ENCODE measurements at places on chromosomes 2 and 18. TPM values are rescaled to one million over a fixed set of nuclear protein-coding genes. Genes with fewer than 3 reads are reported as not detected.

The FBXO41 gene
- total RNA-seq = 0.09 TPM

The CDH19 gene
- 2.3 TPM for total RNA-seq

The AKAIN1 gene
- total RNA-seq = 0.18 TPM

DNA sequence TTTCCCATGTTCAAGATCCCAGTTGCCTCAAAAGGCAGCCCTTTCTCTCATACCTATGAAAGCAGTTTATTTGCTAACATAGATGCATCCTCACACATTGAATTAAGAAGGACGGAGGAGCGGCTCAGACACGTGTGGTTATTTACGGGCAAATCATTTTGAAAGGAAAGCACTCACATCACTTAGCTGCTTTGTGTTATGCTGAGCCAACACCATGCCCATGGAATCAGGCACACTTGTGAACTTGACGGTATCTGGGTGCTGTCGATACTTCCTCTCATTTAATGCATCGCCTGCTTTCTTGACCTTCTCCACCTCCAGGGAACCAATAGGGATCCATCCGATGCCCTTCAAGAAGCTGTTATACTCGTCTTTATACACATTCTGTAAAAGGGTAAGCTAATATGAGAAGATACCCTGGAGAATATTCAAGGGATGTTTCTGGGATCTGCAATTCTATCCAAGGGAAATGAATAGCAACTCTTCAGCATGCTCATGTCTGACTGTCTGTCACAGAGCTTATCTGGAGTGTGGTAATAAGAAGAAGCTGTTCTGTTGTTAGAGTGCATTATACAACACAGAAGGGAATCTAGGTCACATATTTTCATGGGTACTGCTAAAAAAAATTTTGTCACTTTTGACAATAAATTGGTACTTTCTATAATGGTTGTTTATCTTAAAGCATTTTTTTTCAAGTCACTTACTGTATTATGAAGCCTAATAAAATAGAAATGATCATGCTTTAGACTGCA lies 63.3 kb downstream of the NEB start:
- no peak for DNase-seq

DNA sequence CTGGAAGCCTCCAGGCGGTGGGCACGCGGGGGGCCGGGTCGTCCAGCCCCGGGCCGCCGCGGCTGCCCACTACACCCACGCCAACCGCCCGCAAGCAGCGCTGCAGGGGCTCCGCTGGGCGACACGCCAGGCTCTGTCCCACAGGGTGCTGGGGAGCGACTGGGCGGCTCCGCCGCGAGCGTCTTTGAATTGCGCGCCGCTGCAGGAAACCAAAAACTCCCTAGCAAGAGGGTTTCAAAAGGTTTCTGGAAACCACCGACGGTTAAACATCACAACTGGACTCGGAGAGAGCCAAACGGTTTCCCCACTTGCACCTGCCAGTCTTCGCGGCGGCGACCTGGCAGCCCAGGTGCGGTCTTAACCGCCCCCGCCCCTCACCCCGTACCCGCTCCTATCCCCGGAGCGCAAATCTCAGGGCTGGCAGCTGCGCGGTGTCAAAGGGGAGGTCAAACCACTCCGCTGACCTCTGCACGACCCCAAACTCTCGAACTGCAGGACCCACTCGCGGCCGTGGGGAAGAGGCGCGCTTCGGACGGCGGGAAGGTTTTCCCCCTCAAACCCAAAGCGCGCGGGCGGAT lies 1.0 kb downstream of the CXCR4 start:
- DNase-seq = no peak

- DNase-seq = peak; percentile 55
Measured at GRCh38 chr18:58310517-58310916, 266.5 kb downstream of the NEDD4L start.

- DNase-seq = no peak
Measured at GRCh38 chr2:44965684-44966083, 24.2 kb downstream of the SIX3 start.

DNA sequence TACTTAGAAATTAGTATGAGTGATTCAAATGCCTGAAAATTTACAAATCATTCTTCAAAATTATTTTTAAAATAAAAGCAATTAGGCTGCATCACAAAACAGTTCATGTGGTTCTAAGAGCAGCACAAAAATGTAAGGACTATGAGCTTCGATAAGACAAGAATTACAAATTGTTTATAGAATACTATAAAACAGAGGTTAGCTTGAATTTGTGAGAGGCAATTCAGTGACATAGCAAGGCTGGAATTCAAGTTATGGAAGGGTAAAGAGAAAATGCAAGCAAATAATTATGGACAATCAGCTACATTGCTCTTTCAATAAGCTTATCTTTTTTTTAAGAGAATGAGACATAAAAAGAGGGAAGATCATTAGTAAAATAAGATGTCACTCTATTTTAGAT lies 7.1 kb upstream of the XIRP2 start:
- DNase-seq = no peak
